ENCODE measurements at places on chromosomes 6 and 20.
A peak's percentile ranks its signal among the peaks of the same experiment; 100 is the strongest.

GRCh38 chr6:37788259-37788658 lies 31.3 kb upstream of the ZFAND3 start:
- peaks cover 24% of the 10 kb centered on the region for H3K4me1 ChIP-seq
- no peak overlapping the region for H3K27ac ChIP-seq
- ATAC-seq, result no peak
- no peak overlapping the region for H3K4me3 ChIP-seq
- no peaks in the 10 kb centered on the region for H3K36me3 ChIP-seq

GRCh38 chr6:89928604-89929003 lies 34.3 kb downstream of the GJA10 start:
- H3K36me3 ChIP-seq, result peaks cover 44% of the 10 kb centered on the region
- H3K4me3 ChIP-seq, result no peak overlapping the region
- ATAC-seq, result no peak
- H3K4me1 ChIP-seq, result peaks cover 22% of the 10 kb centered on the region

DNA sequence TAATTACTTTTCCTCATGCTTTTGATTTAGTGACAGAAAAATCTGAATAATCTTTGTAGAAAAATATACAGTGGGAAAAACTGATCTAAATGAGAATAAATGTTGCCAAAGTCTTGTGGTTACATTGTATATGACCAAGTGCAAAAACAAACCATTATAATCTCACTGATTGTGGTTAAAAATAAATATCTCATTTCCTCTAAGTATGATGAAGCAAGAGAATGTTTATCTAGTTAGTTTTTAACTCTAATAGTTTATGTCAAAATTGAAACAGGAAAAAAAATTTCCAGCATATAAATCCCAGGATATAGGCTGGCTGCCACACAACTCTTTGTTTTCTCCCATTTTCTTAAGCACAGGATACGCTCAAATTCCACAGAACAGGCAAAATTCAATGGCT lies 392.7 kb upstream of the ID4 start:
- no peak for ATAC-seq
- H3K4me3 ChIP-seq, result no peak overlapping the region
- H3K36me3 ChIP-seq, result no peaks in the 10 kb centered on the region

DNA sequence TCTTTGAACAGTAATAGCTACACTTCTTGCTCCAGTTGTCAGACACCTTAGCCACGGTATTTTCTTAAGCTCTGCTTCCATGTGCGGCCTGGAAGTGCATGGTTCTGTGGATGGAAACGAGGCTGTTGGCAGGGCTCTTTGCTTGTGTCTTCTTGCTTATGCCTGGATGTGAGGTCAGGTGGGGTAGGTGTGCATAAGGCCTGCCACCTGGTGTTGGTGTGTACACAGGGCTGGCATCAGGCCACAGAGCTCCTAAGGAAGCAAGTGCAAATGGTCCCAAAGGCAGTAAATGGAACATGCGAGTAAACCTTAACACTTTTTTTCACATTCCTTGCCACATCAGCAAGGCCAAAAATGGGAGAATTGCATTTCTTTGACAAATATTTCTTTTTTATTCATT lies 158.1 kb upstream of the GMDS start:
- no peak overlapping the region for H3K4me3 ChIP-seq
- no peaks in the 10 kb centered on the region for H3K27me3 ChIP-seq
- ATAC-seq, result no peak
- H3K27ac ChIP-seq, result no peak overlapping the region

DNA sequence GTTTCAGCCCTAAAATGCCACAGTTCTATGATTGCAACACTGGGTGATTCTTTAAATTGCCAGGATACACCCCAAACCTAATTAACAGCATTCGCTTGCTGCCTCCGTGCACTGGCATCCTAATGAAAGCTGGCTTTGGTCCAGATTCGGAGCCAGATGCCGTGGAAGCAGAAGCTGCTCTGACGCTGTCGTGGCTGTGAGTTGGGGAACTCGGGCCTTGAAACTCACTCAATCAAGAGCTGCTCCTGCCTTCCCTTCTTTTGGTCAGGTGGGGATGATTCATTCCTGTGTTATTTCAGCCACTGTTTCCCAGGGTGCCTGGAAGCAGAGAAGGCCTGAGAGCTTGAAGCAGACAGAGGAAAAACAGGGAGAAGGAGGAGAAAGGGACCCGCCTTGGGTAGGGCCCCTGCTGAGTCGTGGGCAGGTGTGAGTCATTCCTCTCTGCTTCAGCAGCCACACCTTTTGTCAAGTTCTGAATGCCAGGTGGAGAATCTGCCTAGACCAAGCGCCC lies 36.2 kb upstream of the DSP start:
- no peak overlapping the region for H3K27ac ChIP-seq
- no peaks in the 10 kb centered on the region for H3K36me3 ChIP-seq
- peaks cover 39% of the 10 kb centered on the region for H3K27me3 ChIP-seq
- peak; percentile 74 for ATAC-seq

- H3K4me3 ChIP-seq, result no peak overlapping the region
- ATAC-seq, result no peak
- no peak overlapping the region for H3K27ac ChIP-seq
- no peaks in the 10 kb centered on the region for H3K36me3 ChIP-seq
Measured at GRCh38 chr6:129801909-129802308, 59.2 kb downstream of the TMEM244 start.

DNA sequence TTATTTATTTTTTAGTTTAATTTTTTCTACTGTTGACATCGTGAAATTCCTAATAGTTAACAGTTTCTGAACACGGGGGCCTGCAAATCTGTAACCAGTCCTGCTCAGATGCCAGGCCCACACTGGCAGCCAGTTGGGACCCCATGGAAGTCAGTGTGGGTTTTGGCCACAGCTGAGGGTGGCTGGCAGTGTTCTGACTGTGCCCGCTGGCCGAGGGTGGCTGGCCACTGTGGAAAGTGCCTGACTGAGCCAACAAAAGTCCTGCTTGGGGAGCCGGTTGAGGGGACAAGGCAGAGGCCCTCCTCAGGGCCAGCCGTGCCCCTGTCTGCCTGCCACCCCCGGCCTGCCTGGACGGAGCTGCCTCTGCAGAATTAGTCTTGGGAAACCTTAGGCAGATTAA lies 4.1 kb upstream of the PMEPA1 start:
- peaks cover 19% of the 10 kb centered on the region for H3K27me3 ChIP-seq
- H3K4me3 ChIP-seq, result no peak overlapping the region
- ATAC-seq, result no peak
- H3K27ac ChIP-seq, result no peak overlapping the region
- peaks cover 31% of the 10 kb centered on the region for H3K4me1 ChIP-seq
- H3K36me3 ChIP-seq, result no peaks in the 10 kb centered on the region

DNA sequence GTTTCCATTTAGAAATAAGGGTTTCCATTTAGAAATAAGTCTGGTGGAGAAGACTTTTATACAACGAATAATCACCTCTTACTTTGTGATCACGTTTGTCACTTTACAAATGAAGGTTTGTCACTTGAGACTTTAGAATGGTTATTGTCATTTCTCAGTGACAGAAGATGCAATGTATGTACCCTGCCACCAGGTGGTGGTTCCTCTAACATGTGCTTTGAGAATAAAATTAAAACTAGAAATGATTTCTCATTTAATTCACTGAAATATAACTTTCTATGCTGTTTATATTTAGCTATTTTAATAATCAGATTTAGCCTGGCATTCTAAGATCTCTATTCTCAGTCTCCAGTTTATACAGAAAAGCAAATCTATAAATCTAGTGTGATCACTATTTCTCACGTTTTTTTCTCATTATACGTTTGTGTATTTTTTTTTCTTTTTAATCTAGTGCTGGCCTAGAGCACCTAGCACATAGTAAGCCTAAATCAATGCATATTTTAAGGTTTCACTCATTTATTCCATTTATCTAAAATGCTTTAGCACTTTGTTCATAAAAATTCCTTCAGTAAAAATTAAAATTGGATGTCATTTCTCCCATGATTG lies 57.4 kb upstream of the TFAP2D start:
- H3K27ac ChIP-seq, result no peak overlapping the region
- H3K27me3 ChIP-seq, result no peaks in the 10 kb centered on the region
- no peak overlapping the region for H3K4me3 ChIP-seq
- H3K4me1 ChIP-seq, result no peaks in the 10 kb centered on the region
- H3K36me3 ChIP-seq, result no peaks in the 10 kb centered on the region

GRCh38 chr6:156948807-156949206 lies 171.6 kb downstream of the ARID1B start:
- H3K4me3 ChIP-seq, result no peak overlapping the region
- no peak for ATAC-seq
- H3K27me3 ChIP-seq, result no peaks in the 10 kb centered on the region

GRCh38 chr6:27650620-27651370 lies 177.9 kb upstream of the ZNF184 start:
- no peaks in the 10 kb centered on the region for H3K36me3 ChIP-seq
- H3K4me1 ChIP-seq, result no peaks in the 10 kb centered on the region
- no peak overlapping the region for H3K4me3 ChIP-seq
- no peak overlapping the region for H3K27ac ChIP-seq
- H3K27me3 ChIP-seq, result peaks cover 59% of the 10 kb centered on the region
- no peak for ATAC-seq

- H3K4me3 ChIP-seq, result peak overlapping the region; percentile 72
- peaks cover 82% of the 10 kb centered on the region for H3K4me1 ChIP-seq
- peaks cover 14% of the 10 kb centered on the region for H3K36me3 ChIP-seq
- peak; percentile 87 for ATAC-seq
- H3K27ac ChIP-seq, result peak overlapping the region; percentile 83
Measured at GRCh38 chr6:142856624-142857232, 88.2 kb downstream of the HIVEP2 start.

- H3K27me3 ChIP-seq, result no peaks in the 10 kb centered on the region
- no peak overlapping the region for H3K4me3 ChIP-seq
- H3K4me1 ChIP-seq, result peaks cover 14% of the 10 kb centered on the region
- no peak overlapping the region for H3K27ac ChIP-seq
- ATAC-seq, result no peak
- no peaks in the 10 kb centered on the region for H3K36me3 ChIP-seq
Measured at GRCh38 chr6:162708971-162709370, 18.6 kb downstream of the PRKN start.

- H3K27me3 ChIP-seq, result no peaks in the 10 kb centered on the region
- H3K4me1 ChIP-seq, result peaks cover 35% of the 10 kb centered on the region
- H3K27ac ChIP-seq, result peak overlapping the region; percentile 95
Measured at GRCh38 chr6:27694547-27694874, 217.7 kb downstream of the OR2B2 start.

DNA sequence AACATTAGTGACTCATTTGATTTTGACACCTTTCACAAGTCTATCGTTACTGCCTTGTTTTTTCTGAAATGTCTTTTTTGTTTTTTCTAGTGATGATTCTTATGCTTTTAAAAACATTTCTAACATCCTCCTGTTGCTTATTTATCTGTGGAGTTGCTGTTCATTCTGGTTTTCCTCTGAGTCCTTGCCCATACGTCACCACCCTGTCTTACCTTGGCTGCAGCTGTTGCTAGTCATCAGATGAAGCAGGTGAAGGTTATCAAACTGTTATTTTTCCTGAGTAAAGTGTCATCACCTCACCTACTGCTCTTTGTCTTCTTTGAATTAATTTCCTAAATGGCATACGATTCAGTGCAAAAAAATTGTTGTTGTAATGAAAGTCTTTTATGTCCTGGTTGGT lies 376.6 kb downstream of the GRIK2 start:
- H3K27me3 ChIP-seq, result no peaks in the 10 kb centered on the region
- no peak for ATAC-seq
- H3K27ac ChIP-seq, result no peak overlapping the region
- H3K36me3 ChIP-seq, result no peaks in the 10 kb centered on the region

DNA sequence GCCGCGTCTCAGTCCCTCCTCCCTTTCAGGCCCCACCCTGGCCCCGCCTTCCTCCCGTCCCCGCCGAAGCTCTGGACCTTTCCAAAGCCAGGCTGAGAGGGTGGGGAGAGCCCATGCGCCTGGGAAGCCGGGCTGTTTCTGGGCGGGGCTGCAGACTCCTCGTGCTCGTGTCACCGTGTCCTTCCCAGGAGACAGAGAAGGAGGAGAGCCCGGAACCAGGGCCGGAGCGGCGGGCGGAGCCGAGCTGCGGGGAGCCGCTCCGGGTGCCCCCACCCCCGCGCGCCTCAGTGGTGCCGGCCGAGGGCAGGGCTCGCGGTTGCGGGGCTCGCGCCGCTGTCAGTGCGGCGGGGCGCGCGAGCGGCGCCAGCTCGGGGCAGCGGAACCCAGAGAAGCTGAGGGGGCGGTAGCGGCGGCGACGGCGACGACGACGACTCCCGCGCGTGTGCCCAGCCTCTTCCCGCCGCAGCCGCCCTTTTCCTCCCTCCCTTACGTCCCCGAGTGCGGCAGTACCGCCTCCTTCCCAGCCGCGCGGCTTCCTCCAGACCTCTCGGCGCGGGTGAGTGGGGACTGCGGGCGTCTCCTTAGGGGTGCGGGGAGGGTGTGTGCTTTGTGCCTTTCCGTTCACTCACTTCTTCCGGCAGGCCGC lies at the start of gene RALY:
TSS of gene RALY (plus strand) at position 336 of the 646 bp plus-strand sequence. CDS start 78,164 bp downstream, outside the sequence.
- peak; percentile 88 for ATAC-seq
- no peaks in the 10 kb centered on the region for H3K27me3 ChIP-seq
- peaks cover 64% of the 10 kb centered on the region for H3K4me1 ChIP-seq
- peak within 1 kb of the TSS; percentile 99 for H3K27ac ChIP-seq
- H3K4me3 ChIP-seq, result peak within 1 kb of the TSS; percentile 97

GRCh38 chr6:89154131-89154530 lies 8.3 kb downstream of the PM20D2 start:
- no peaks in the 10 kb centered on the region for H3K27me3 ChIP-seq
- peaks cover 24% of the 10 kb centered on the region for H3K36me3 ChIP-seq
- H3K27ac ChIP-seq, result no peak overlapping the region

- no peaks in the 10 kb centered on the region for H3K27me3 ChIP-seq
- peaks cover 13% of the 10 kb centered on the region for H3K36me3 ChIP-seq
Measured at GRCh38 chr6:38068854-38069590, 249.5 kb downstream of the ZFAND3 start.

- no peaks in the 10 kb centered on the region for H3K27me3 ChIP-seq
- no peak for ATAC-seq
- H3K4me1 ChIP-seq, result peaks cover 8% of the 10 kb centered on the region
- H3K4me3 ChIP-seq, result no peak overlapping the region
Measured at GRCh38 chr6:53043581-53043980, 21.6 kb upstream of the FBXO9 start.

- peak overlapping the region; percentile 65 for H3K27ac ChIP-seq
- no peaks in the 10 kb centered on the region for H3K36me3 ChIP-seq
- peaks cover 52% of the 10 kb centered on the region for H3K4me1 ChIP-seq
- H3K27me3 ChIP-seq, result no peaks in the 10 kb centered on the region
- ATAC-seq, result peak; percentile 0
Measured at GRCh38 chr20:327186-328026, 2.1 kb downstream of the SOX12 start.

DNA sequence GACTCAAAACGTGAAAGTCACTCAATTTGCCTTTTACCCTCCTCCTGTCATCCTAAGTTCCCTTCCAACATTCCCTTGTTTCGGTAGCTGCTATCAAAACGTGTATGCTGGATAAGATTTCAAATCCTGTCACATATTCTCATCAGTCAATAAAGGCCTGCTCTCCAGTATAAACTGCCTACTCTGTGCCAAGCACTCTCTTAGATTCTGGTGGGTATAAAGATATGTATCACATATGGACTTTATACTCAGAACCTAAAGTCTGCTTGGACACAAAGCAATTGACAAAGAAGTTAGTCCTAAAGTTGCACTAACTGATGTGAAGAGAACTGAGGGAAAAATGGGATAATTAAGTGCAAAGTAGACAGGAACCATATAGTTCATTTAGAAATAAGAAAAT lies 476.6 kb upstream of the MARCKS start:
- H3K4me1 ChIP-seq, result peaks cover 6% of the 10 kb centered on the region
- H3K4me3 ChIP-seq, result no peak overlapping the region
- no peaks in the 10 kb centered on the region for H3K36me3 ChIP-seq
- H3K27me3 ChIP-seq, result no peaks in the 10 kb centered on the region
- no peak overlapping the region for H3K27ac ChIP-seq

- no peaks in the 10 kb centered on the region for H3K27me3 ChIP-seq
- H3K36me3 ChIP-seq, result no peaks in the 10 kb centered on the region
- H3K4me1 ChIP-seq, result no peaks in the 10 kb centered on the region
- no peak overlapping the region for H3K27ac ChIP-seq
- H3K4me3 ChIP-seq, result no peak overlapping the region
- no peak for ATAC-seq
Measured at GRCh38 chr6:22929311-22929985, 360.1 kb downstream of the HDGFL1 start.

Data from stimulated activated memory B cell treated with anti-CD40 and anti-IgM and Interleukin-4, amounts not matched to agents 10 μg/mL and 1 μg/mL and 100 μg/mL, for 72 hours (primary cell).